ENCODE measurements at places on chromosomes 5 and 9. TPM values are rescaled to one million over a fixed set of nuclear protein-coding genes. Genes with fewer than 3 reads are reported as not detected.

- peak overlapping the region; percentile 98 for H3K27ac ChIP-seq
- H3K36me3 ChIP-seq, result peaks cover 33% of the 10 kb centered on the region
- H3K4me1 ChIP-seq, result peaks cover 19% of the 10 kb centered on the region
- no peak for DNase-seq
- H3K27me3 ChIP-seq, result no peaks in the 10 kb centered on the region
- peak overlapping the region; percentile 97 for H3K4me3 ChIP-seq
Observed at GRCh38 chr5:149552038-149552494, 827 bp upstream of the CSNK1A1 start.

DNA sequence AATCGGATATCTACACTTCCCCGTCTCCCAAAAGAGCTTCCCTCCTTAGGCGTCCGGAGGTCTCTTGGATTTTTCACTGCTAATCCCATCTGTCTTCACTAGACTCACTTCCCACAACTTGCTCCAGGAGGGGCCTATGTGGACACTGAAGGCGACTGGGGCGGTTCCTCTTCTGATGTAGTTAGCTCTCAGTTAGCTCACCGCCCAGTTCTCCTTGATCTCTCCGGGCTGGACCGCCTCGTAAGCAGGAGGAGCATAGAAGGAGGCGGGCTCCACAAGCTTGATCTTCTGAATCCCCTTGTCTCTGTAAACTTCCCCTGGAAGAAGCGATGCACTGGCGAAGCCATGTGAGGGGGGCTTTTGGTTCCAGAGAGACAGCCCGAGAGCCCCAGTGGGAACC is 112.0 kb upstream of the SELENOP start:
- peaks cover 6% of the 10 kb centered on the region for H3K27me3 ChIP-seq
- H3K4me1 ChIP-seq, result no peaks in the 10 kb centered on the region
- no peak overlapping the region for H3K27ac ChIP-seq
- H3K36me3 ChIP-seq, result no peaks in the 10 kb centered on the region
- H3K4me3 ChIP-seq, result no peak overlapping the region

UTP15 gene
- total RNA-seq, result 61.5 TPM

- H3K36me3 ChIP-seq, result no peaks in the 10 kb centered on the region
- H3K4me3 ChIP-seq, result no peak overlapping the region
- no peaks in the 10 kb centered on the region for H3K4me1 ChIP-seq
Observed at GRCh38 chr5:51201024-51201423, 182.2 kb upstream of the ISL1 start.

DNA sequence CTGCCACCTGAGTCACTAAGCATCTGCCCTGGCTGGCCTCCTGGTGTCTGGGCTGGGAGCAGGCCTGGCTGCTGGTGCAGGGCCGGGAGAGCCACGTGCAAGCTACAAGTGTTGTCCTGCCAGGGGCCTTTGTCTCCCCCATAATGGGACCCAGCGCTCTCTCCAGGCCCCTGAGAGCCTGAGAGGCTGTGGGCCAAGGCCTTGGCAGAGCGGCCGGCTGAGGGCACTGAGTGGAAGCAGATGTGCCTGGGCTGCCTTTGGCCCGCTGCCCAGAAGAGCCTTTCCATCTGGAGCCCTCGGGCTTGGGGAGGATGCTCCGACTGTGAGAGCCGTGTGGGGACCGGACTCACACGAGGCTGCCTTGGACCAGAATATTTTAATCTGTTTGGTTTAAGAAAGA is 185.5 kb downstream of the RGS3 start:
- no peaks in the 10 kb centered on the region for H3K36me3 ChIP-seq
- H3K4me1 ChIP-seq, result peaks cover 7% of the 10 kb centered on the region
- no peak overlapping the region for H3K27ac ChIP-seq
- no peak for DNase-seq

DNA sequence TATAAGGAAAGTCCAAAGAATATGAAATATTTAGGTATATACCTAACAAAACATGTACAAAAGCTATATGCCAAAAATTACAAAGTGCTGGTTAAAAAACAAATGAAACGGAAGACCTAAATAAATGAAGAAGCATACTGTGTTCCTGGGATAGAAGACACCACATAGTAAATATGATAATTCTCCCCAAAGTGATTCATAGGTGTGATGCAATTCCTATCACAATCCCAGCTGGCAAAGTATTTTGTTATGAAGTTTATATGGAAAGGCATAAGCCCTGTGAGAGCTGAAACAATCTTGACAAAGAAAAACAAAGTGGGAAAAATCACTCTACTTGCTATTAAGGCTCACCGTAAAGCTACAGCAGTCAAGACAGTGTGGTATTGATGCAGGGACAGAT is 2.6 kb upstream of the SMIM23 start:
- H3K4me3 ChIP-seq, result no peak overlapping the region
- H3K27me3 ChIP-seq, result peaks cover 1% of the 10 kb centered on the region
- H3K36me3 ChIP-seq, result no peaks in the 10 kb centered on the region
- no peak for DNase-seq
- H3K27ac ChIP-seq, result no peak overlapping the region
- H3K4me1 ChIP-seq, result no peaks in the 10 kb centered on the region

PCDHGC3 gene
- 0.24 TPM for total RNA-seq

- no peaks in the 10 kb centered on the region for H3K27me3 ChIP-seq
- no peak for DNase-seq
- H3K4me3 ChIP-seq, result no peak overlapping the region
- no peak overlapping the region for H3K27ac ChIP-seq
- H3K36me3 ChIP-seq, result peaks cover 15% of the 10 kb centered on the region
Observed at GRCh38 chr9:37840560-37841194, 40.1 kb downstream of the DCAF10 start.

MARCHF11 gene
- not detected for total RNA-seq

DNA sequence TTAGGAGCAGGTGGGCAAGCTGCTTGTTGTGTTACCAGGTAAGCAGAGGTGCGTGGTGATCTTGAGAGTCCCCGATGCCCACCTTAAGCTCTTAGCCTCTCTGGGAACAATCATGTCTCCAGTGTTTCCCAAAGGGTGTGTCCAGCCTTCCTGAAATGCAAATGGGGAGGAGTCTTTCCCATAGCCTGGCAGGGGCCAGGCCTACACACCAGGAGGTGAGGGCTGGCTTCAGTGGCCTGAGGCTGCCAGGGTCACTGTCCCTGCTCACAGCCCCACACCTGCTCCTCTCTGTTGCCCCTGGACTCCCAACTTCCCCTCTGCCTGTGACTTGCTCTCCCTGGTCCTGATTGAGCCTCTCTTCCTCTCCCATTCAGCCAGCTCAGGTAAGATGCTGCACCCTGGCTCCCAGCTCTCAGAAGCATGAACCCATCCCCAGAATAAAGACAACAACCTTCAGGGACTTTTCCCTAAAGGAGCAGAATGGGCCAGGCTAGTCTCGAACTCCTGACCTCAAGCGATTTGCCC is 65.7 kb upstream of the PHYKPL start:
- no peaks in the 10 kb centered on the region for H3K36me3 ChIP-seq
- H3K4me3 ChIP-seq, result no peak overlapping the region
- peaks cover 4% of the 10 kb centered on the region for H3K27me3 ChIP-seq
- no peak overlapping the region for H3K27ac ChIP-seq
- H3K4me1 ChIP-seq, result no peaks in the 10 kb centered on the region
- DNase-seq, result no peak

DNA sequence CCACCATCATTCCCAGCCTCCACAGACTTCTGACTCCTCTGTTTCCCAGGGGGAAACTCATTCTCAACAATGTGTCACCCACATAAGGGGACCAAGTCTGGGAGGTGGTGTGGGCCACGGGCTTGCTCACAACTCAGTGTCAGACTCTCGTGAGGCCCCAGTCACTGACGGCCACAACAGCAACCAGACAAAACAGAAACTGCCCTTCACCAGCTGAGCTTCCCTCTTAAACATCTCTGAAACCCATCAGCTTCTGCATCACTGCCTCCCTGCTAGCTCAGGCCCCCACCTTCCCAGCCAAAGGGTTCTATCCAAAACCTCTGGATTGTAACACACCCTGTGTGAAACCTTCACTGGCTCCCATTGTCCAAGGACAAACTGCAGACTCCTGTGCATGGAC is 273.4 kb downstream of the CDK5RAP2 start:
- H3K27ac ChIP-seq, result no peak overlapping the region
- no peak for DNase-seq
- no peaks in the 10 kb centered on the region for H3K4me1 ChIP-seq
- peaks cover 4% of the 10 kb centered on the region for H3K27me3 ChIP-seq

- no peaks in the 10 kb centered on the region for H3K36me3 ChIP-seq
- DNase-seq, result peak; percentile 74
- no peak overlapping the region for H3K4me3 ChIP-seq
- peaks cover 5% of the 10 kb centered on the region for H3K27me3 ChIP-seq
- no peaks in the 10 kb centered on the region for H3K4me1 ChIP-seq
- H3K27ac ChIP-seq, result no peak overlapping the region
Observed at GRCh38 chr9:121640076-121640475, 11.4 kb upstream of the DAB2IP start.

ANGPTL2 gene
- total RNA-seq, result not detected

GDNF gene
- 0.38 TPM for total RNA-seq

GRCh38 chr9:134189145-134189469 is 24.7 kb upstream of the RNU6ATAC start:
- no peak for DNase-seq
- no peaks in the 10 kb centered on the region for H3K27me3 ChIP-seq
- H3K27ac ChIP-seq, result no peak overlapping the region
- no peaks in the 10 kb centered on the region for H3K36me3 ChIP-seq

WDR41 gene
- total RNA-seq, result 32.6 TPM

DNA sequence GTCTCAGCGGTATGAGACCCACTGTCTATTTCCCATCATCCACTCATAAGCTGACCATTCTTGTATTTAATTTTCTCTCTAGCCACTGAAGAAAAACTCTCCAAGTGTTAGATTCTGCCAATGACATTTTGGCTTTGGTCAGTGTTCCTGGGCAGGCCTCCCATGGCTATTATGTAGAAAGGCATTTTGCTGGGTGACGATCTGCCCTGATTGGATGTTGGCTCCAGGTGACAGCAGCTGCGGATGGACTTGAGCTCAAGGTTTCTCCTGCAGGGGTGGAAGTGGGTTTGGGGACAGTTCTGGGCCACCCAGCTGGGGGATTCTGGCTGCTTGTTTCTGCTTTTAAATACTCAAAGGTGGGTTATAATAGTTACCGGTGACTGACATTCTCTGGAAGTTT is 31.6 kb downstream of the ACSL6 start:
- peaks cover 12% of the 10 kb centered on the region for H3K27me3 ChIP-seq
- H3K36me3 ChIP-seq, result peaks cover 6% of the 10 kb centered on the region
- H3K4me1 ChIP-seq, result peaks cover 29% of the 10 kb centered on the region
- H3K4me3 ChIP-seq, result no peak overlapping the region

DNA sequence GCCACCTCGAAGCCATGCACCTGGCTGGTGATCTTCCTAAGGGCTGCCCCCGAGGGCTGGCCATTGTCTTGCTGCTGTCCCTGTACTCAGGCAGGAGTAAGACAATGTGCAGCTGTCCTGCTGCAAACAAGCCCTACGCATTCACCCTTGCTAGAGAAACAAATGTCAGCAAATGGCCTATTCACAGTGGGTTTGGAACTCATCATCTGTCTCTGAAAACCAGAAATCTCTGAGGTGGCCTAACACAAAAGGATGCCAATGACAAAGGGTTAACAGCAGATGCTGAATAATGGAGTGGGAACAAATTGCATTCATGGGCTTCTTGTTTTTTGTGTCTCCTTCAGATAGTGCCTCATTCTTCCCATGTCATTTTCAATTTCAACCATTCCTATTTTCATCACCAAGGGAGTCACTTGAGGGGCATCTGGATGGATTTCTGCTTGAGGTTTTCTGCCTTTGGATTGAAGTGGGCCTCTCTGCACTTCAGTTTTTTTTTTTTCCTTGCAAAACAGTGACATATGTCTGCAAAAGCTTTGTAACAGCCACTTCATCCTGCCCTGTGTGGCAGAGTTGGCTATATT is 261.6 kb upstream of the VLDLR start:
- no peaks in the 10 kb centered on the region for H3K36me3 ChIP-seq
- H3K4me1 ChIP-seq, result no peaks in the 10 kb centered on the region
- no peaks in the 10 kb centered on the region for H3K27me3 ChIP-seq

- no peaks in the 10 kb centered on the region for H3K4me1 ChIP-seq
- no peaks in the 10 kb centered on the region for H3K36me3 ChIP-seq
- no peak for DNase-seq
- no peak overlapping the region for H3K4me3 ChIP-seq
- H3K27me3 ChIP-seq, result no peaks in the 10 kb centered on the region
Observed at GRCh38 chr9:118170032-118170955, 466.1 kb downstream of the TLR4 start.

KIF2A gene
- total RNA-seq, result 244 TPM

- DNase-seq, result no peak
- no peaks in the 10 kb centered on the region for H3K36me3 ChIP-seq
- H3K27me3 ChIP-seq, result peaks cover 15% of the 10 kb centered on the region
- no peak overlapping the region for H3K4me3 ChIP-seq
- peaks cover under 1% of the 10 kb centered on the region for H3K4me1 ChIP-seq
Observed at GRCh38 chr9:104921067-104921741, 6.8 kb downstream of the ABCA1 start.

DNA sequence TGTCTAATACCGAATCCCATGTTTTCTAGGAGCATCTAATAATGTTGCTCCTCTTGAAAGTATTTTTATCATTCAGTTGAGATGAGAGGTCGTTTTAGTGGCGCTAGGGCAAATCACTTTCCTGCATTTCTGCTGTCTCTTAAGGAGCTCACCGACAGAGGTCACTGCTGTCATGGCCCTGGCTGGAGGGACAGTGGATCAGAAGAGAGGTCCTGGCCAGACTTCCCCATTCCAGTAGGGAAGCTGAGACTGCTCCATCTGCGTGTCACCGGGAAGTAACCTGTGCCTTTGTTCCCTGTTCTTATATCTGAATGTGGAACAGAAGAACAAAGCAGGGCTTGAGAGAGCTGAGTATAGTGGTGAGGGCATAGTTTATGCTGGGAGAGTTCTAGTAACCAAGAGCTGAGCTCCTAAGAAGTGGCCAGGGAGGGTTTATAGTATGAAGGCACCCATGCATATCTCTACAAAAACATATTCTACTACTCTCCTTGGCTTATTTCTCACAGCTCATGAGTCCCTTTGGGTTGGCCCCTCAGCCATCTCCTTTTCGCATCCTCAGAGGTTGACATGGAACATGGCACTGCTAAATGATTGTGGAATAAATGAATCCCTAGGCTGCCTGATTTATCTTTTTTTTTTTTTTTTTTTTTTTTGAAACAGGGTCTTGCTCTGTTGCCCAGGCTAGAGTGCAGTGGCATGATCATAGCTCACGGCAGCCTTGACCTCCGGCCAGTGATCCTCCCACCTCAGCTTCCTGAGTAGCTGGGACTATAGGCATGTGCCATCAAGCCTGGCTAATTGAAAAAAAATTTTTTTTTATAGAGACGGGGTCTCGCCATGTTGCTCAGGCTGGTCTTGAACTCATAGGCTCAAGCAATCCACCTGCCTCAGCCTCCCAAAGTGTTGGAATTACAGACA is 27.2 kb downstream of the ATP6V0E1 start:
- peaks cover 11% of the 10 kb centered on the region for H3K36me3 ChIP-seq
- H3K27me3 ChIP-seq, result no peaks in the 10 kb centered on the region
- no peak for DNase-seq
- H3K27ac ChIP-seq, result peak overlapping the region; percentile 13
- peaks cover 26% of the 10 kb centered on the region for H3K4me1 ChIP-seq

DNM1 gene
- total RNA-seq, result 1.5 TPM

- H3K36me3 ChIP-seq, result no peaks in the 10 kb centered on the region
- H3K27me3 ChIP-seq, result peaks cover 25% of the 10 kb centered on the region
- H3K4me3 ChIP-seq, result no peak overlapping the region
- H3K4me1 ChIP-seq, result peaks cover 11% of the 10 kb centered on the region
- no peak overlapping the region for H3K27ac ChIP-seq
Observed at GRCh38 chr9:87685441-87685840, 40.5 kb upstream of the CTSL start.
